ENCODE measurements at places on chromosomes 6 and 20.

- no peak for DNase-seq
Observed at GRCh38 chr6:168442646-168443045, 1.7 kb downstream of the SMOC2 start.

- DNase-seq, result no peak
Observed at GRCh38 chr6:116624036-116624805, 7.9 kb downstream of the RSPH4A start.

DNA sequence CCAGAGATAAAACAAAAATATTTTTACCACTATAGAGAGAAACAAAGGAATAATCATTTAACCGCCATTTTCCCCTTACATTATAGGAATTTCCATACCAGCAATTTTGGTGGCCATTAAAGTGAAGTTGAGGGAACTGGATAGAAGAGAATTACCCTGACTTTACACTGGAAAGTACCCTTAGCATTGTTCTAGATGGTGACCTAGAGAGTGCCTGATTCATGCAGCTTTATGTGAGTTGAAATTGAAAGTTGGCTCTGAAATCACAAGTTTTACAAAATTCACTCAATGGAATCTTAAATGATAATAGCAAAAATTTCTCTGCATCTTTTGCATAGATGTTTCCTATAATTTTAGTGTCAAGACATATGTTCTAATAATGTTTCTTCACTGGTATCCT is 55.7 kb upstream of the PREP start:
- DNase-seq, result no peak

- no peak for DNase-seq
Observed at GRCh38 chr6:11341867-11342266, 109.4 kb upstream of the NEDD9 start.

DNA sequence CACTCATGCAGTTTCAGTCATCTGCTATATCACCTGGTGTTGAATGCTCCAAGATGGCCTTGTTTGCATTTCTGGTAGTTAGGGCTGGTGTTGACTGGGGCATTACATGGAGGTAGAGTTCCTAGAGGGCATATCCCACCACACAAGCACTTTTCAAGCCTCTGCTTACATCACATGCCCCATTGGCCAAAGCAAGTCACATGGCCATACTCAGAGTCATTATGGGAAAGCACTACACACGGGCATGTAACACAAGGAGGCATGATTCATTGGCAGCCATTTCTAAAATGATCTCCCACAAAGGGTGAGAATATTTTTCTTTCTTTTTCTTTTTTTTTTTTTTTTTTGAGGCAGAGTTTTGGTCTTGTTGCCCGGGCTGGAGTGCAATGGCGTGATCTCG is 73.2 kb downstream of the TRMT6 start:
- DNase-seq, result no peak

GRCh38 chr6:22062807-22063408 is 233.9 kb downstream of the PRL start:
- DNase-seq, result no peak

- DNase-seq, result no peak
Observed at GRCh38 chr6:13787137-13787536, 27.2 kb downstream of the MCUR1 start.

- DNase-seq, result no peak
Observed at GRCh38 chr6:165767228-165767627, 104.2 kb upstream of the PDE10A start.

DNA sequence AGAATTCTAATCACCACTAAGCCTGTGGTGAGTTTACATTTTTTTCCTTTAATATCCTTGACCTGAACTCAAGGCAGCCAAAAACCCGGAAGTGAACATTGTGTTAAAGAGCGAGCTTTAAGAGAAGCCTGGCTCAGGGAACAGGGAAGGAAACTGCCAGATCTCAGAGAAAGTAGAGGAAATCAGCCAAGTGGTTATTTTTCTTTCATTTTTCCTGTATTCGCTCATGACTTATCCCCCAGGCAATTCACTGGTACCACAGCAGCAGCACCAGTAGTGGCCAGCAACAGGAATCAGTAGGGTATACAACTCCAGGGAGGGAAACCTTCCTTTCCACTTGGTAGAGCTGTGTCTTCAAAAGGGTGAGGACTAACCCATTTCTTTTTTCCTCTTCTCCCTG is 89.6 kb upstream of the HMGCLL1 start:
- DNase-seq, result peak; percentile 25

GRCh38 chr20:21393166-21393565 is 4.2 kb downstream of the NKX2-4 start:
- DNase-seq, result no peak

- DNase-seq, result peak; percentile 60
Observed at GRCh38 chr6:166005401-166005943, 162.2 kb downstream of the TBXT start.

- no peak for DNase-seq
Observed at GRCh38 chr6:152160346-152160745, 352.9 kb downstream of the ESR1 start.

- DNase-seq, result no peak
Observed at GRCh38 chr6:133286765-133287164, 45.6 kb downstream of the EYA4 start.

GRCh38 chr20:59640267-59640666 is 35.9 kb downstream of the PHACTR3 start:
- no peak for DNase-seq

- peak; percentile 79 for DNase-seq
Observed at GRCh38 chr20:50120935-50121693, 8.2 kb upstream of the UBE2V1 start.

- DNase-seq, result no peak
Observed at GRCh38 chr6:76706631-76707030, 634.2 kb upstream of the IMPG1 start.

DNA sequence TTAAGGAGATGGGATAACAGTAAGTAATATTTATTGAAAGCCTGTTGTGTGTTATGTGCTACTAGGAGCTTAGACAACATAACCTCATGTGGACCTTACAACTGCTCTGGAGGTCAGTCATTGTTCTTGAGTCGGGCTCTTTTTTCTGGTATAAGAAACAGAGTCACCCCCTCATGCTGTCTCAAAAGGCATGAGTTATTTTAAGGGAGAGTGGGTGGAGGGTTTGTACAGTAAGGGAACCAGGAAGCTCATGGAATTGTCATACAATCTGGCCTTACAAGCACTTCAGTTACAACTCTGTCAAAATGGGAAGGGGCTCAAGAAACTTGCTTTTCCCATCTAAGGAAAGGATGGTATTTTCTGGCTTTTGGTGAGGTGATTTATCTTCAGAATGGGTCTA is 16.5 kb upstream of the DSE start:
- DNase-seq, result no peak

- peak; percentile 33 for DNase-seq
Observed at GRCh38 chr20:13458860-13459451, 179.8 kb downstream of the TASP1 start.

DNA sequence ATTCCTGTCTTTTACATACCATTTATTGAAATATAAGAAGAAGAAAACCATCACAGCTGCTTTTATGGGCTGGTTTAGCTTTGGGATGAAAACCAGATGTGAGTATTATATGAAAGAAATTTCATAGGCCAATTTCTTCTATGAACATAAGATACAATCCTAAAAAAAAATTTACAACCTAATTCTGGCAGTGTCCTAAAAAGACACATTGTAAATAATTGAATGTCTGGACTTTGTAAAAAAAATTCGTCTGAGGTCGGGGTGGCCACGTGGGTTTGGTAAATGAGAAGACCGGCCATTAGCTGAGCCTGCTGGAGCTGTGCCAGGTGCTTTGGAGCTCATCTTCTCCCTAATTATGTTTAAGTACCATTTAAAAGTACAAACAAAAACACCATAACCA is 26.8 kb downstream of the DACT2 start:
- DNase-seq, result no peak

DNA sequence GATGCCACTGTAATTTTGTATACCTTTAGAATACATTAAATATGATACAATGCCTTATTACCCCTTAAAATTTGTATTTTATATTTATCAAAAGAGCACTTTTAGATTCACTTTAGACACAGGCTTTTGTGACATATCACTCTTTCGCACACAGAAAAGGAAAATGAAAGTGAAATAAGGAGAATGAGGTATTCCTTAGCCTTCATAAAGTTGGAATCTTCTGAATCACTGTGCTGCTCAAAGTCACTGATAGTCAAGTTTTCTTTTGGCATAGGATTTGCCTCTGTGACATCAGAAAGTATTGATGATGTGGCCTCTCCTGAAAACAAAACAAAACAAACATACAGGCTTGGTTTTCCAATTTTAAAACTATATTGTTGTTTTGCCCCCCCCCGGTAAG is 1097.1 kb downstream of the KIF16B start:
- DNase-seq, result no peak

DNA sequence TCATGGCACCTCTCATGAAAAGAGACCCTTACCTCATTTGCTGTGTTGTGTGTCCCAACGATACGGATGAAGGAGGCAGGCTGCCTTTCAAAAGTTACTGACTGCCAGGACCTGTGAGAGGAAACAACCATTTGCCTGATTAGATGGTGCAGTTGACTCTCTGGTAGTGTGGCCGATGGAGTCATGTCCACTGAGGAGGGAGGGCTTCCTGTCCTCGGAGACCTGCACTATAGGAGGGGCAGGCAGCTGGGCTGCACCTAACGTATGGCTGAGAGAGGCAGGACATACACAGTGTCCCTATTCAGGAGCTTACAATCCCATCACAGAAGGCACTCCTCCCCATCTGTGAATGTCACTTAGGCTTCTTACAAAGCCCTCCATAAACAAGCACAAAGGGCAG is 373.0 kb downstream of the ZFAND3 start:
- no peak for DNase-seq

Measured in testis (tissue), 5 donors.